Stimulated activated CD8-positive, alpha-beta memory T cell treated with anti-CD3 and anti-CD28 coated beads, Interleukin-4, amount 100 ng/mL, for 1 hour (primary cell): ENCODE measurements at places on chromosomes 6 and 20.

GRCh38 chr6:52385074-52385473 lies 23.1 kb downstream of the PAQR8 start:
- DNase-seq: no peak

DNA sequence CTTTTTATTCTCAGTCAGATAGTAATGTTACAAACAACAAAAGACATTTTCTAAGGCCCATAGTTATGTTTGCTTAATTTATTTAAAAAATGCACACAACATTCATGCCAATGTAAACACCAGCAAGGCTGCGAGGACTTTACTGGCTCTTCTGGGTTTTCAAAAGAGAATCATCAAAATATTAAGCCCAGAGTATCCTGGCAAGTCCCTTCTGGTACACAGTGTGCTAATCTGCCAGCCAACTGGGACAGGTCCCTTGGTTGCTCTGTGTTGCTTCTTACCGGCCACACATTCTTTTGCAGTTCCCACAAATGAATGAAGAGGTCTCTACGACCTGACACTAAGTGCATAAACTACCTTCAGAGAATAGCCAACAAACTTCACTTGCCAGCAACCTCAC lies 42.6 kb upstream of the SPDEF start:
- DNase-seq: no peak

GRCh38 chr6:2731281-2731909 lies 19.3 kb downstream of the MYLK4 start:
- no peak for DNase-seq

DNA sequence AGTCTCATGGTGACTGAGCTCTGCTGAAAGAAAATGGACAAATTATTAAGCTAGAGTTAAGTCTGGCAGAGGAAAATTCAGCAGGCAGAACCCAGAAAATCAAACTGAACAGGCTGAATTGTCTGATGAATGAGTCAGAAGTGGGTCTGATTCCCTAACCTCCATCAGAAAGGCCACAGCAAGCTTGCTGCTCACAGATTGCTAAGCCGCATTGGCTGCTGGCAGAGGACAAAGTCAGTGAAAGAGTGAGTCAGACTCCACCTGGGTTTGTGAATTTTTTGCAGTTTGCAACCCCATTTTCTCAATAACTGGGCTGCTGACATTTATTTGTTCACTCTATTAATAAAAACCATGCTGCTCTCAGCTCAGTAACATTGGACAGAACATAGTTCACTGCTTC lies 191.3 kb downstream of the EPM2A start:
- no peak for DNase-seq

DNA sequence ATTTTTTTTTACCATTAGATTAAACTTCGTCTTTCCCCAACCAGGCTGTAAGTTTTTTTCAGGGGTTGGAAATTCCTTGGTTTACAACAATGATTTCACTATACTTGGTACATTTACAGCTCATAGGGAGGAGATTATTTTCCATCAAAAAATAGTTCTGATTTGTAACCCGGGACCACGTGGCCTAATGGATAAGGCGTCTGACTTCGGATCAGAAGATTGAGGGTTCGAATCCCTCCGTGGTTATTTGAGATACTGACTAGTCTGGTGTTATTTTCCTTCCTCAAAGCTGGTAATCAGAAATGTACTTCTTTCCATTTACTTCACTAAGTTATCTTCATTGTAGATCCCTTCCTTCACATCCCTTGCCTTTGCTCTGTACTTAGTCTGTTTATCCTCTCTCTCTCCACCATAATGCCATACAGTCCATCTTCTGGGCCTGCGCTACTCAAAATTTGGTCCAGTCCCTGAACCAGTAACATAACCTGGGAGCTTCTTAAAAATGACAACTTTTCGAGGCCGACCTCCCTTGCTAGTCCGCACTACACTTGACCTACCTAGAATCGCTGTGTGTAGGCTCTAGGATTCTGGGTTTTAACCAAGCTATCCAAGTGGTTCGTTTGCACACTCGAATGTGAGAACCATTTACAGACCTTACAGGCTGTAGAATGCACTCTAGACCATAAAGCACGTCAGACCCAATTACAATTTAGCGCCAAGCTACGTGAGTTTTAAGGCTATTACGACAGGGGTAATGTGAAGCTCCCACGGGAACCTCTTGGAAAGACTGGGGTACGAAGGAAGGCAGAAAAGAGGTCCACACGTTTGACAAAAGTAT lies 42.1 kb upstream of the BTN3A2 start:
- no peak for DNase-seq

DNA sequence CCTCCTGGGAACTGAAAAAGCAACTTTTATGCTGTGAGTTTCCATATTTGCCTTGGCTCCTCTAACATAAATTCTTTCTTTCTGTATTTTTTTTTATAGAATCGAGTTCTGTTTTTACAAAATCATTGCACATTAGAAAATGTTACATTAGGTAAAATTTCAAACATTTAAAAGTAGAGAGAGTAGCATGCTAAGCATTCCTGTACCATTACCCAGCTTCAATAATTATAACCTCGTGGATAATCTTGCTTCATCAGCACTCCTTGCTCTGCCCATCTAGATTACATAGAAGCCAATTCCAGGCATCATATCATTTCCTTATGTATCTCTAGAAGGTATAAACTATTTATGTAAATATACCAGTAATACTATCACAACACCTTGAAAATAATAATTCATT lies 15.4 kb upstream of the FBXO30 start:
- no peak for DNase-seq

GRCh38 chr20:58755766-58756449 lies 63.3 kb downstream of the NPEPL1 start:
- DNase-seq: no peak

DNA sequence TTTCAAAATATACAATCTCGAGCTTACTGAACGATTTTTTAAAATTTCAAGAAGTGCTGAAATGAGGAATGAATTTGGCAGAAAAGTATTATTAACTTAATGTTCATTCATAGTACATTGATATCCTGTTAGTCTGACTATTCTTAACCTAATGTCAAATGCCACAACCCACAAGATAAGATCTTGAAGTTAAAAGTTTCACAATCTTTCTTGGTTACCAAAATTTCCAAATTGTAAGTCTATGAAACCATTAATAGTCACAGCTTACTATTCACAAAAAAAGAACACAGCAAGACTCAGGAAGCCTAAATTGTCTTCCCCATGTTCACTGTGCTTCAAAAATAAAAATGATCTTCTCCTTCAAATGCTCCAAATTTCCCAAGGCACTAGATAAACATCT lies 71.3 kb downstream of the HACE1 start:
- no peak for DNase-seq

DNA sequence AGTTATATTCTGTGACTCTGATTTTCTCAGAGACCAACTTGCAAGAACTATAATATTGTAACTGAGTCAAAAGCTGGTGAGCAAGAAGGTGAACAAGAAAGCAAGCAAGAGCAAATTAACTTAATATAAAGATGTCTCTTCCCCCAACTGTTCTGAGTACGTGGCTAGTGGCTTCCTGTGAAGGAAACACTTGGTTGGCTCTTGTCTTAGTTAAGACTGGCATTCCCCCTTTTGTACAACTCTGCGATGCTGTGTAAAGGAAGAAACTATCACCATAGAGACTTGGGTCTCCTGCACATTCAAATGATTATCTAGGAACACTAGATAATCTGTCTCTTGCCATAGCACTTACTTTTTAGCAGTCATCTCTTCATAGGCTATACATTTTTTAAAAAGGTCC lies 47.3 kb upstream of the TNFAIP3 start:
- DNase-seq: no peak

- DNase-seq: no peak
Measured at GRCh38 chr6:13044390-13044789, 283.9 kb downstream of the TBC1D7 start.

- no peak for DNase-seq
Measured at GRCh38 chr6:135703007-135703406, 148.5 kb upstream of the PDE7B start.
